Bone marrow (tissue), 2 donors: ENCODE measurements at places on chromosomes 11 and 22.

DNA sequence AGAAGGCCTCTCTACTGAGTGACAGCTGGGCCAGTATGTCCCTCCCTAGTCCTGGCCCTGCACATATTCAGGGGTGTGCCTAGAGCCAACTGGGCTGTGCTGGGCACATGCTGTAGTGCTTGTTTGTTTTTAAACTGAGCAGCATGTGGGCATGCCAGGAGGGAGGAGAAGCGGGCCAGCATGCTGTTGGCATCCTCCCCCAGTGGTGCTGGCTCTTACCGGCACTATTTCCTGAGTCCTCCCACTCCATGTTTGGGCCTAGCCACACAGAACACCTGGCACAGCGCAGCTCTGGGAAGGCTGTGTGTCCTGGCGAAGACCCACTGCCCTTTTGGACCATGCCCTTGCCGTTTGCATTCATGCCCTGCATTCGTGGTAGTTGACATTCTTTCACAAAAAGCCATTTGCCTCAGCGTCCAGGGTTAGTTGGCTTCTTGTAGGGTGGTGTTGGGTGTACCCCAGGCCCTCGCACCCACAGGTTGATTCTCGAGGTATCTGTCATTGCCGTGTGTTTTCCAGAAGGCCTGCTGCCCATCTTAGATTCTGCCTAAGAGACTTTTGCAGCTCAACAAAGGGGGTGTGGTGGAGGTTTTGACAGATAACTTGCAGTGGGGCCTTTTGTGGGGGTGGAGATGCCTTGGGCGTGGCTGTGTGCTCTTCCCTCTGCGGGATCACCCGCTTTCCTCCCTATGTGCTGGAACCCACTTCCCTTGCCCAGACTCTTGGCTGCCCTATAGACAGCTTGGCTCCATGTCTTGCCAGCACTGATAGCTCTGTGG is 13.6 kb downstream of the DGCR8 start:
- no peak for DNase-seq

DNA sequence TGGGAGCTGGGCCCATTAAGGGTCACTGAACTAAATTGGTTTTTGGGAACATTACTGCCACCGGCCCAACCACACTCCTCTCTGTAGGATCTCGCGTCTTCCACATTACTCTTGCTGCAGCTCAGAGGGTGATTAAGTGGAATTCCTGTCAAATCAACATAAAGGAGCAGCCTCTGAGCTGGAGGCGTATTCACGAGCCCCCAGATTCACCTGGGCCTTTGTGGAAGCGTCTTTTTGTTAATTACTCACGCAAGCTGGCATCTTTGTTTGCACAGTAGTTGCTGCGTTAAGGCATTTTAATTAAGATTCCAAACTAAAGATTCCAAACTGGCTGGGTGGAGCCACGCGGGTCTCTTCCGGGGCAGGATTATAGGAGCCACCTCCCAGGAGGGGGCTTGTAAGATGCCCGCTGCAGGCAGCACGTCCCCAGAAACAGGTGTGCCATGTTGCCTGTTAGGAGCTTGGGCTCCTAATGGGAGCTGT is 21.5 kb upstream of the RFPL3 start:
- DNase-seq: no peak

DNA sequence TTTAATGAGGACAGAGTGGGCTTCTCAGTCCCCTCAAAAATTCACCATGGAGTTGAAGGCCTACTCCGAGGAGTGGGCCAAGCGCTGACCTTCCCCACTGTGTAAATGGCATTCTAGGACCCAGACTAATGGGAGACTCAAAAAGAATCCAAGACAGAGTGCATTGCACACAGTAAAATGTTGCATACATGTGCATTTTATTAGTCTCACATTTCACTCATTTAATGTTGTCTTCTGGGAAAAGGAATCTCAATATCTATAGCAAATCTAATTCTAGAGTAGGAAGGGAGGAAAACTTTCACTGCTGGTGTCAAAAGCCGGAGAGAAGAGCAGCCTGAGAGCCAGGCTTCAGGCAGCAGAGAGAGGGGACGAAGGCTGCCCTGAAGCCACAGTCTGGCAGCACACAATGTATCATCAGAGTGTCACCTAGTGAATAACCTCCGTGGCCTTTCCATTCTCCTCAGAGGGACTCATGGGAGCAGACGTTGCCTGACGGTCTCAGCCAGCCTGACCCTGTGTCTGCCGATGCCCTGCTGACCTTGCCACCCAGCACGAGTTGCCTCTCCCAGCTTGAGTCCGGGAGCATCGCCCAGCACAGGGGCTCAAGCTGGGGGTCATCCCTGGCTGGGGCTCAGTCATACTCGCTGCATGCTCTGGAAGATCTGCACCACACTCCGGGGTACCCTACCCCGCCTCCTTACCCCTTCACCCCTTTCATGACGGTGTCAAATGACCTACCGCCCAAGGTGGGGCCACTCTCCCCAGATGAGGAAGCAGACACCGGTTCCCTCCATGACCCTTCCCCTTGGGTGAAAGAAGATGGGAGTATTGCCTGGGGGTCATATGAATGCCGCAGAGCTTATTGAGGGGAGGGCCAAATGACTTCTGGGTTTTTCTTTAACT is 12.9 kb upstream of the POU2AF3 start:
- DNase-seq: no peak

GRCh38 chr11:59206635-59207034 is 6.1 kb downstream of the MPEG1 start:
- DNase-seq: no peak

- DNase-seq: no peak
These were observed 41.6 kb upstream of the PAK1 start for GRCh38 chr11:77515483-77515882.

- DNase-seq: no peak
These were observed 18.1 kb downstream of the MRGPRG start for GRCh38 chr11:3200388-3201111.

DNA sequence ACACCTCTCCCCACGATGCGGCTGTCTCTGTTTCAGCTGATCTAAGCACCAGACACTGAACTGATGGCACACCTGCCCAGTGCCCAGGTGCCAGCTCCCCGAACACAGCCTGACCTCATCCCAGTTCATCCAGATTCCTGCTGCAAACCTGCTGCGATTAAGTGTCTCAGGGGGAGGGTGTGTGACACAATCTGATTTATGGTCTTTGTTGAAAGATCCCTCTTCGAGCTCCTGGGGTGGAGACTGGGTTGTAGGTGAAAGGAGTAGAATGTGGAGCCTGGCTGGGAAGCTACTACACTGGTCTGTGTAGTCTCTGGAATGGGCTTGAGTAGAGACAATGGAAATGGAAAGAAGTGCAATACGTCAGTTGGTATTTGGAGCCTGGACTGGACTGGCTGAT is 390.3 kb downstream of the SHANK2 start:
- no peak for DNase-seq

DNA sequence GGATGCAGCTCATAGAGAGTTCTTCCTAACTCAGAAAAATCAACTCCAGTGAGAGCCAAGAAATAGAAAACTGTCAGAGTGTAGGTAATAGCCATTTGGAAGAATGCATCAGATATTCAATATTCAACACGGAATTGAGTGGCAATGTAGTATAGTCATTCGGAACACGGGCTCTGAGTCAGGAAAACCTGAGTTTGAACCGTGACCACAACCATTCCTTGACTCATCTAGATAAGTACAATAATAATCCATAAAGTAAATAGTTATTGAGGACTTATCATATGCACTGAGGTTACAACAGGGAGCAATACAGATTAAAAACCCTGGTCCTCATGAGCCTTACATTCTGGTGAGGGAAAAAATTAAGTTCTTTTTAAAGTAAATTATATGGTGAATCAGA is 62.6 kb upstream of the PHF21A start:
- no peak for DNase-seq

- no peak for DNase-seq
These were observed 529 bp upstream of the SULT4A1 start for GRCh38 chr22:43862882-43863202.

- DNase-seq: no peak
These were observed 23.5 kb upstream of the BLID start for GRCh38 chr11:122139595-122139866.

DNA sequence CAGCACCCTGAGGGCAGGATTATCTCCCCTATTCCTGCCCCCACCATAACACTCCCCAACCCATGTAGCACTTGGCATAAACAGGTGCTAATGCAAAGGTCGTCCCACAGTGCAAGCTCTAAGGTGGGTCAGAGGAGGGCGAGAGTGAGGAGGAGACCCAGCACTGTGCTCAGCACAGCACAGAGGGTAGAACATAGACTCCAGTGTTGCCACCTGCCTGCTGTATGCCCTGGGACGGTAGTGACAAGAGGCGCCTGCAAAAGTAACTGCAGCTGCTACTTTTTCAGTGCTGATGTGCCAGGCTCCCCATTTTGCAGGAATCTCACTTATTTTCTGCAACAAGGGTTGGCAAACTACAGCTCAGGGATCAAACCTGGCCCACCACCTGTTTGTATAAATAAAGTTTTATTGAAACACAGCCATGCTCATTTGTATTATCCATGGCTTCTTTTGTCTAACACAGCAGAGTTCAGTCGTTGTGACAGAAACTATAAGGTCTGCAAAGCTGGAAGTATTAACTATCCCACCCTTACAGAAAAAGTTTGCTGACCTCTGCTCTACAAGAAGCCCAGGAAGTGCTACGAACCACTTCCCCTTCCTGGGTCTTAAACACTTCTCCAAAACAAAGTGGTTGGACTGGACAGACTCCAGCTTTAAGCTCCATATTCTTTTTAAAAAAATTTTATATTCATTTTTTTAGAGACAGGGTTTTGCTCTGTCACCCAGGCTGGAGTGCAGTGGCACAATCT is 16.9 kb upstream of the CDC42BPG start:
- no peak for DNase-seq

GRCh38 chr22:50298937-50299784 is 8.3 kb downstream of the PLXNB2 start:
- no peak for DNase-seq

GRCh38 chr11:45897556-45897955 is 9.5 kb downstream of the FREY1 start:
- no peak for DNase-seq

DNA sequence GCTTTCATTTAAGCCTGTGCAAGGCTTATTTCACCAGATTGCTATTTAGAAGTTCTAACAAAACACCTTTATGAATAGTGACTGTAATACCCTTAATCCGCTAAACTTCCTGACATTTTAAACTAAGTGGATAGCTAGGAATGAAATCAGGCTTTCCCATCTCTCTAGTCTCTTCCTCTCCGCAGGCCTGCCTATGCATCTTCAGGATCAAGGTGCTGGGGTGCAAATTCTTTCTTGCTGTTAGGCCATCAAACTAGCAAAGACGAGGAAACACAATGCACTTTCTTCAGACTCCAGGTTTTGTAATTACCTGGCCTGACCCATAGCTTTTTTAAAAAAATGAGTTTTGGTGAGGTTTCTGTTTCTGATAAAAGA is 149.4 kb downstream of the DBX1 start:
- no peak for DNase-seq

- no peak for DNase-seq
These were observed 39.8 kb downstream of the LRRC32 start for GRCh38 chr11:76630600-76631281.

- DNase-seq: no peak
These were observed 31.4 kb downstream of the LRP5 start for GRCh38 chr11:68343761-68344256.

- DNase-seq: no peak
These were observed 23.0 kb downstream of the CD5 start for GRCh38 chr11:61125310-61125684.

DNA sequence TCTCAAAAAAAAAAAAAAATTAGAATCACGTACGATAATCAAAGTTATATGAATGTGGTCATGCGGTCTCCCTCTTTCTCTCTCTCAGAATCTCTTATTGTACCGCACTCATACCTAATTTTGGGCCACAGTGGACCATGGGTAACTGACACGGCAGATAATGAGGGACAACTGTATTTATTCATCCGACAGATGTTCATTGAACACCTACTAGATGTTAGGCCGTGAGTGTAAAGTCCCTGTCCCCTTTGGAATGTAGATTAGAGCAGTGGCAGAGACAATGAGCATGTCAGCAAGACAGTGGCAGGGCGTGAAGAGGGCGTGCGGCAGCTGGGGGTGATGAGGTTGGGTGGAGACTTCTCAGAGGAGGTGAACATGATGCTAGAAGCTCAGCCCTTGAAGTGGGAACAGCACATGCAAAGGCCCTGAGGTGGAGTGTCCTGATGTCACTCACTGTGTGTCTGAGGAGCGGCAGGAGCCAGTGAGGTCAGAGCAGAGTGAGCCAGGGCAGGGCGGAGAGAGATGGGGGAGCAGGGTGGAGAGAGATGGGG is 25.1 kb downstream of the CACNA1I start:
- DNase-seq: no peak

DNA sequence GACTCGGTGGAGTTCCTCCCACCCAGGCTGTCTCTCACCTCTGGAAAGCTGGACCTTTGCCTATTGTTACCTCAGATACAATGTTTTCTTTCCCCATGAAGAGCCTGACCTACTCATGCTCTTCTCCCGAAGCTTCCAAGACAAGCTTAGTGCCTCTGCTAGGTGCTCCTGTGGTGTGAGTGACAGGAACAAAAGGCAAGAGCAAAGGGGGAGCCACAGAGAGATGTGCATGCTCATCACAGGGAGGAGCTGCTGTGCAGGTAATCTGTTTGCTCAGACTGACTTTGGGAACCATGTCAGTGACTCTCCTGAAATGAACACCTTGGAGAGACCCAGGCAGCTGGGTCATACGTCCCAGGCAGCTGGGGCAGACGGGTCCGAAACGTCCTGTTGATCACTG is 53.6 kb upstream of the VSTM5 start:
- DNase-seq: no peak

GRCh38 chr22:35409783-35410662 is 10.1 kb downstream of the MCM5 start:
- DNase-seq: peak; percentile 88

GRCh38 chr11:31921081-31921480 is 110.0 kb upstream of the PAX6 start:
- no peak for DNase-seq

- no peak for DNase-seq
These were observed 43.5 kb upstream of the TCF20 start for GRCh38 chr22:42313804-42314581.

GRCh38 chr11:128800871-128801417 is 66.2 kb downstream of the KCNJ1 start:
- no peak for DNase-seq

- no peak for DNase-seq
These were observed 1.2 kb downstream of the PRG3 start for GRCh38 chr11:57379732-57380131.

DNA sequence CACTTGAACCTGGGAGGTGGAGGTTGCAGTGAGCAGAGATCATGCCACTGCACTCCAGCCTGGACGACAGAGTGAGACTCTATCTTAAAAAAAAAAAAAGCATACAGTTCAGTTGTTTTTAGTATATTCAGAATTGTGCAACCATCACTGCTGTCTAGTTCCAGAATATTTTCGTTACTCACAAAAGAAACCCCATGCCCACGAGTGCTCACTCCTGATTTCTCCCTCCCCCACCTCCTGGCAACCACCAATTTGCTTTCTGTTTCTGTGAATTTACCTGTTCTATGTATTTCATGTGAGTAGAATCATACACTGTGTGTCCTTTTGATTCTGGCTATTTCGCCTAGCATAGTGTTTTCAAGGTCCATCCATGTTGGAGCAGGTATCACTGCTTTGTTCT is 24.8 kb downstream of the PTPRJ start:
- DNase-seq: no peak
